ENCODE measurements at places on chromosomes 5 and 9.

- DNase-seq, result no peak
Observed at GRCh38 chr5:95808013-95808685, 14.4 kb downstream of the GLRX start.

DNA sequence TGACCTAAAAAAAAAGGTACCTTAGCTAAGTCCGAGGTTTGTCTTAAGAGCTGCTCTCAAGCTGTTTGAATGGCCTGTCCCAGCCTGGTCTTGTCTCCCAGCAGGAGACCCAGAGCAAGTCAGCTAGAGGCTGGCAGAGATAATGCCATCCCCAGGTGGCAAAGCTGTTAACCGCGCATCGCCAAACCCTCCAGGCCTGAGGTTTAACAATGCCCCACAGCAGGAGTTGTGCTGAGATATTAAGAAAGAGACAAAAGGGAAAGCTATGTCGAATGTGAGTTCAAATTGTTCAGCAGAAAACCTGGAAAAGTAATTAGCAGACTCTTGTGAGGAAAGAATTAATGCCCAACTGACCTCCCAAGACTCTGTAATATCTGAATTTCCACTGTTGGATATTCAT, 187.1 kb downstream of the FSTL4 start:
- DNase-seq, result no peak

GRCh38 chr5:126301056-126301455, 122.2 kb upstream of the GRAMD2B start:
- DNase-seq, result no peak

DNA sequence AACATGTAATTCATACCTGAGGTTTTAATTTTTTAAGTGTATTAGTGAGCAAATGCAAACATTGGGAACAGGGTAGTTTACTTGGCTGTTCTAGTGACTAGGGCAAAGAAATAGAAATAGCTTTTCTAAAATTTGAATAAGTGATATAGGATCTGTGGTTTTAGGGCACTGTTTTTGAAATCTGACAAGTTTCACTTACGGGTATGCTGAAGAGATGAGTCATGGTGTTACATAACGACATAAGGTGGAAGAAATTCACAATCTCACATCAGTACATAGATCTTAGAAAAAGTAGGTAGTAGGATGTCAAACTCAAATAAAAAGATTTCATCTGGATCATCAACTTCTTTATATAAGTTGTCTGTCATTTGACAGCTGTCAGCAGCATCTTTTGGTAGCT, 772.3 kb downstream of the MAT2B start:
- DNase-seq, result no peak

- DNase-seq, result no peak
Observed at GRCh38 chr9:35658968-35659220, 802 bp downstream of the CCDC107 start.

DNA sequence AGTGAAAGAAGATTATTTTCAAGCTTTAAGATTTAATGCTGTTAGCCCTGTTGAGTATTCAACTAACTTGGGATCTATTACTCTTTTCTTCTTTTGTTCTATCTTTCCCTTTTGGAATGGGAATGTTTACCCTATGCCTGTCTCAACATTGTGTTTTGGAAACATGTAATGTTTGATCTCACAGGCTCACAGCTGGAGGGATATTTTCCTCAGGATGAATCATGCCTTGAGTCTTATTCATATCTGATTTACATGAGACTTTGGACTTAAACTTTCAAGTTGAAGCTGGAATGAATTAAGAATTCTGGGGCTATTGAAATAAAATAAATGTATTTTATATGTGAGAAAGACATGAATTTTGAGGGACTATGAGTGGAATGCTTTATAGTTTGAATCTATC, 607.8 kb upstream of the PTGER4 start:
- no peak for DNase-seq

DNA sequence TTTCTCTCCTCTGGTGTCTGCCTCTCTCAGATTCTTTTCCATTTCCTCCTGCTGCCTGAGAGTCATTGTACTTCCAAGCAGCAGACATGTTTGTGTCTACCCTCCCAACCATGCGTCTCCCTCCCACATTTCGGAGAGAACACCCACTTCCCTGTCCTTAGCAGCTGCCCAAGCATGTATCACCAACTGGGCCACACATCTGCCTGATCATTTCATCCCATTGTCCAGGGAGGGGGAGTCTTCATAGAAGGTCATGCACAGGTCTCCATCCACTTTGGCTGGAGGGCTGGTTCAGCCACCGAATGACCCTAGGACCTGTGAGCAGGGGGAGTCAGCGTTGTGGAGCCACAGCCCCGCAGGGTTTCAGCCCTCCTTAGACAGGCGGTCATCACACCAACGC, 75.4 kb downstream of the MAP1B start:
- no peak for DNase-seq

- DNase-seq, result no peak
Observed at GRCh38 chr9:76687861-76688391, 76.3 kb upstream of the PCA3 start.

GRCh38 chr9:2874001-2874750, 30.3 kb upstream of the PUM3 start:
- DNase-seq, result no peak

GRCh38 chr9:108297073-108297472, 558.7 kb downstream of the ACTL7B start:
- DNase-seq, result no peak

DNA sequence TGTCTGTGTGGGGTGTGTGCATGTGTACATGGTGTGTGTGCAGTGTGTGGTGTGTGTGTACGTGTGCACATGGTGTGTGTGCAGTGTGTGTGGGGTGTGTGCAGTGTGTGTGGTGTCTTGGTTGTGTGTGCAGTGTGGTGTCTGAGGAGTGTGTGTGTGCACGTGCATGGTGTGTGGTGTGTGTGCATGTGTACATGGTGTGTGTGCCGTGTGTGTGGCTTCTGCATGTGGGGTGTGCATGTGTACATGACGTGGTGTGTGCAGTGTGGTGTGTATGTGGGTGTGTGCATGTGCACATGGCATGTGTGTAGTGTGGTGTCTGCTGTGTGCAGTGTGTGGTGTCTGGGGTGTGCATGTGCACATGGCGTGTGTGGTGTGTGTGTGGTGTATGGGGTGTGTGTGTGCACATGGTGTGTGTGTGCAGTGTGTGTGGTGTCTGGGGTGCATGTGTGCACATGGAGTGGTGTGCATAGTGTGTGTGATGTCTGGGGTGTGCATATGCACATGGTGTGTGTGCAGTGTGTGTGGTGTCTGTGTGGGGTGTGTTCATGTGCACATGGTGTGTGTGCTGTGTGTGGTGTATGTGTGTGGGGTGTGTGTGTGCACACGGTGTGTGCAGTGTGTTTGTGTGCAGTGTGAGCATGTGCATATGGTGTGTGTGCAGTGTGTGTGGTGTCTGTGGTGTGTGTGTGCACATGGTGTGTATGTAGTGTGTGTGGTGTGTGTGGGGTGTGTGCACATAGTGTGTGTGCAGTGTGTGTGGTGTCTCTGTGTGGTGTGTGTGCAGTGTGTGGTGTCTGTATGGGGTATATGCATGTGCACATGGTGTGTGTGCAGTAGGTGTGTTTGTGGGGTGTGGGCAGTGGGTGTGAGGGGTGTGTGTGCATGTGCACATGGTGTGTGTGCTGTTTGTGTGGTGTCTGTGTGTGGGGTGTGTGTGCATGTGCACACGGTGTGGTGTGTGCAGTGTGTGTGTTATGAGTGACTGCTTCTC, 40.6 kb upstream of the ZNG1F start:
- DNase-seq, result no peak
